CD4-positive, alpha-beta T cell treated with Interleukin-15 for 4 hours (primary cell): ENCODE measurements at places on chromosomes 1 and 21.

DNA sequence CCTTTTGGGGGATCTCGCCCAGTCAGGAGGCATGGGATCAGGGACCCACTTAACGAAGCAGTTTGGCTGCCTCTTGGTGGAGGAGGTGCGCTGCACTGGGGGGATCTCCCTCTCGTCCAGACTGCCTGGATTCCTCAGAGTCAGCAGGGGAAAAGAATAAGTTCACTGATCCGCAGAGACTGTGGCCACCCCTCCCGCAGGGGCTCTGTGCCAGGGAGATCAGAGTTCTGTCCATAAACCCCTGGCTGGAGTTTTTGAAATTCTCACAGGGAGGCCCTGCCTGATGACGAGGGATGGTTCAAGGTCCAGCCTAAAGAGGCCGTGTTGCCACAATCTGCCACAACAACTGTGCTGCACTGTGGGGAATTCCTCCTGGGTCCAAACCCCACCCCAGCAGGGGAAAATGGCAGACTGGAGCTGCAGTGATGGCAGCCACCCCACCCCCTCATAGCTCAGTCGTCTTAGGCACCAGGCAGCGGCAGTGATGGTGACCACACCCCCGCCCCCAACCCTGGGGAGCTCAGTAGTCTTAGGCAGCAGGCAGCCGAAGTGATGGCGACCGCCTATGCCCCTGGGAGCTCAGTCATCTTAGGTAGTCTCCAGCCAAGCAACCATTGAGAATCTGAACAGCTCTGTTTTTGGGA lies 273.8 kb upstream of the USP25 start:
- no peak for DNase-seq

- no peak for DNase-seq
These were observed 50.8 kb downstream of the CNIH3 start for GRCh38 chr1:224666913-224667312.

DNA sequence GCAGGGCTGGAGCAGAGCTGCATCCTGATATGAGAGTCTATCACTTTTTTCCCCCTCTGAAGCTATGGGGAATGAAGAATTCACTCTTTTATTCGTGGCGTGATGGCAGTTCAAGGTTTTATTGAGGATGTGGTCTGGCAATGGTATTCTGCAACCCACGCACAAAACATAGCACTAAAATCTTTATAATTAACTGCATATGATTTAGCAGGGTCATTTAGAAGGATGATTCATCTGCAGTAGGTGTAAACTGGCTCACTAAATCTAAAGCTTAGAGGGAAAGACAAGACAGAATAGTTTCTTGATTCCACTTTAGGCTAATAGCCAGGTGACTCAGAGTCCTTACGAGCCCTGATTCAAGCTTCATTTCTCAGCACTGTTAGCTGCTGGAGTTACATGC lies 25.0 kb upstream of the CHRM3 start:
- no peak for DNase-seq

GRCh38 chr1:115706587-115707425 lies 61.7 kb downstream of the CASQ2 start:
- DNase-seq, result peak; percentile 10

- DNase-seq, result no peak
These were observed 65.5 kb upstream of the LAPTM5 start for GRCh38 chr1:30822966-30823581.

GRCh38 chr1:172394141-172394751 lies 26.2 kb upstream of the C1orf105 start:
- peak; percentile 81 for DNase-seq

GRCh38 chr1:204602871-204603542 lies 82.5 kb downstream of the LRRN2 start:
- DNase-seq, result no peak

- peak; percentile 42 for DNase-seq
These were observed 6.4 kb downstream of the UTP11 start for GRCh38 chr1:38018864-38019343.

- DNase-seq, result no peak
These were observed 21.5 kb upstream of the ST6GALNAC3 start for GRCh38 chr1:76053021-76053420.

- DNase-seq, result no peak
These were observed 51.8 kb downstream of the DOP1B start for GRCh38 chr21:36208326-36209013.

- DNase-seq, result no peak
These were observed 27.3 kb downstream of the SPSB1 start for GRCh38 chr1:9319789-9320519.

DNA sequence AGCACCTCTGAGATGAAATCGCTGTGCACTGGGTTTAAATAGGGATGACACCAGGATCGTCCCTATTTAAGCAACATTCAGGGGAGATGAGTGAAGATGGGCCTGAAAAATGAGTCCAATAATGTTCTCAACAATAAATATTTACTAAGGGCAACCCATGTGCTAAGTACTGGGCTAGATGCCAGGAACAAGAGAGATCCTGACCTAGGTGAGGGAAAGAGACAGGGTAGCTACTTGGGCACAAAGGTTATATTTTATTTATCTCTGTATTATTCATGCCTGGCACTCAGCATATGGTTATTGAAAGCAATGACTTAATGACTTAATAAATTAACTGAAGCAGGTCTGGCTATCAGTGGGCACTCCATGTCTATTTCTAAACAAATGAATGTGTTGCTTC lies 27.4 kb upstream of the AVPR1B start:
- DNase-seq, result no peak

DNA sequence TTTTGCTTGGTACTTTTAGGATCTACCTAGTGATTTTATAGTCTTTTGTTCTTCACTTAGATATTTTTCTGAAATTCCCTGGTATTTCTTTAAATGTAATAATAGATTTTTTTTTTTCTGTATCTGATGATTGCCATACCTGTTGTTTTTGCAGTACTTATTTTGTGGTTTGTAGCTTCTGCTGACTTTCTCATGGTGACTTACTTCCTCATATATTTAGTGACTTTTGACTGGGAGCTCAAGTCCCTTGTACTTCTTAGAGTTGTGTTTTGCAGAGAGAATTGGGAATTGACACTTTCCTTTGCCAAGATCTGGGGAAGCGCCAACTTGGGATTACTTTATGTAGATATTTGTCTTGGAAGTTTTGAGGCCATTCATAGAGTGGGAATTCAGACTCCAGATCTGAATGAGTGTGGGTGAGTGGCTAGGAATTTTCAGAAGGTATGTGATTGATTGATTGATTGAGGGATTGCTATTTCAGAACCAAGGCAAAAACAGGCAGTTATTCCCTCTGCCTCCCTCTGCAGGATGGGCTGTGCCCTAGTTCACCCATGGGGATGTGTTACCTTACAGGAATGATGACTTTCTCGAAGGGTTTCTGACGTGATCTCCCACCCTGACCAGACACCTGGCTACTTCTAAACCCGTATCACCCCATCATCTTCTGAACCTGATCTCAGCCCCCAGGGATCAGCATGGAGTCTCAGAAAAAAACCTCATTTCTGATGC lies 219.5 kb downstream of the URB2 start:
- DNase-seq, result no peak

GRCh38 chr21:20443558-20444155 lies 554.6 kb upstream of the NCAM2 start:
- no peak for DNase-seq

DNA sequence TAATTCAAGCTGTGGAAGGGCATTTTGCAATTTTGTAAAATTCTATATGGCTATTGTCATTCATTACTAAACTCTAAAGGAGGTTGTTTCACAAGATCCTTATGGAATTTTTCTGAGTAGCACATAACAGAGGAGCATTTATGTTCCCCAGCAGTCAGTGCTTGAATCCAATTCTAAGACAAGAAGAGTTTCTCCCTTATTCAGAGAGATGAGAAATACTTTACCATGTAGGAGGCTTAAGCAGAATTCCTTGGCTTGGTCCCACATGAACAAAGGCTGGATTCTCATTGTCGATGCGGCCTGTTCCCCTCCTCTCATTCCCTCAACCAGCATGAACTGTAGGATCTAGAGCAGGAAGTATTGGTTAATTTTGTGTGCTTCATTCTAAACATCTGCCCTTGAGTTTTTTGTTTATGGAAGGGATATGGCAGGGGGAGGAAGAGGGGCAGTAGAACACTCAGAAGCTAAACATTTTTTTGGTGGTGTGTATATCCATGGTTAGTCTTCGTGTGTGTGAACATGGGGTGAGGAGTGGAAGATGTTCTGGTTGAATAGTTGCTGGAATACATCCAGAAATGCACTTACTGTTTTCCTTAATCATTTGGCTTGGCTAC lies 74.3 kb downstream of the LAMC1 start:
- DNase-seq, result no peak

DNA sequence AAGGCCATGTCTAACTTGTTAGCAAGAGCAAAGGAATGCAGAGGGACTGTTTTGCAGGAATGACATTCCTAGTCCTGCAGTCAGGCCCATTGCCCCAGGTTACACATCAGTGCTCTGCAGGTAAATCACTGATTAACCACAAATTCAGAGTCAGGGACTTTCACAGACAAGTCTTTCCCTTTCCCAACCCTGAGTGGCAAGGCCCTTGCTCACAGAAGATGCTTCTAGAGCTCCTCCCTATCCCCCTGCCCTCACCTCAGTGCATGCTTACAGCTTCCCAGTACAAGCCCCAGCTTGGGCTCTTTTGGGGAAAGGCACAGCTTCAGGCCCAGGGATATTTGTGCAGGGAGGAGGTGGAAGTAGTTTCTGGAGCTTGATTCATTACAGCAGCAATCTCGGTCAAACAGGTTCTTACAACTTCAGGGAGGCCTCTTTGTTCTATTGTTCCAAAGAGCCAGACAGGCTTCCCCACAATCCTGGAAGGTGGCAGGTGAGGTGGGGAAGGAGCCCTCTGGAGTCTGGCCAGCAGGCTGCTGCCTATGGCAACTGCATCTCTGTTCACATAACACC lies 53.9 kb downstream of the CASQ2 start:
- DNase-seq, result no peak

DNA sequence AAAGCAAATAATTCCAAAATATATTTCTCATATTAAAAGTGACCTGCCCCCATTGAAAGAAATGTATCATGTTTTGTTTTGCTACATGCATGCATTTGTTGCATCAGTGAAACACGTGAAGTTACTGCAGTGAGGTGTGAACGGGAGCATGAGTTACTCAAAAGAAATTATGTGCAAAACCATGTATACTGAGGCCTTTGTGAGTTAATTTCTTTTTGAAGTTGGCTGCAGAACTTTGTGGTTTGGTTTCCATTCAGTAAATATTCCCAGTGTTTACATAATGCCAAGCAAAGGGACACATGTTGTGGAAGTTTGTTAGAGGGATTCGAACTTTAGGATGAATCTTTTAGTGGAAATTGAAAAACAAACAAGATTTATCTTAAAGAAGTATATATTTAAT lies 619.4 kb upstream of the ADAMTS5 start:
- DNase-seq, result no peak

DNA sequence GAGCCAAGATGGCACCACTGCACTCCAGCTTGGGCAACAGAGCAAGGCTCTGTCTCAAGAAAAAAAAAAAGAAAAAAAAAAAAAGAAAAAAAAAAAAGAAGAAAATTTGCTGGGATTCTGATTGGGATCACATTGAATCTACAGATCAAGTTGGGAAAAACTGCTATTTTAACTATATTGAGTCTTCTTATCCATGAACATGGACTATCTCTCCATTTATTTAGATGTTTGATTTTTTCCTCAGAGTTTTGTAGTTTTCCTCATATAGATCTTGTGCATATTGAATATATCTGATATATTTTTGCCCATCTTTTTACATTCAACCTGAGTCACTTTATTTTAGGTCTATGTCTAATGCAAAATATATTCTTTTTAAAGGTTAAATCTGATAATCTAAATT lies 58.3 kb upstream of the B3GALNT2 start:
- DNase-seq, result no peak

DNA sequence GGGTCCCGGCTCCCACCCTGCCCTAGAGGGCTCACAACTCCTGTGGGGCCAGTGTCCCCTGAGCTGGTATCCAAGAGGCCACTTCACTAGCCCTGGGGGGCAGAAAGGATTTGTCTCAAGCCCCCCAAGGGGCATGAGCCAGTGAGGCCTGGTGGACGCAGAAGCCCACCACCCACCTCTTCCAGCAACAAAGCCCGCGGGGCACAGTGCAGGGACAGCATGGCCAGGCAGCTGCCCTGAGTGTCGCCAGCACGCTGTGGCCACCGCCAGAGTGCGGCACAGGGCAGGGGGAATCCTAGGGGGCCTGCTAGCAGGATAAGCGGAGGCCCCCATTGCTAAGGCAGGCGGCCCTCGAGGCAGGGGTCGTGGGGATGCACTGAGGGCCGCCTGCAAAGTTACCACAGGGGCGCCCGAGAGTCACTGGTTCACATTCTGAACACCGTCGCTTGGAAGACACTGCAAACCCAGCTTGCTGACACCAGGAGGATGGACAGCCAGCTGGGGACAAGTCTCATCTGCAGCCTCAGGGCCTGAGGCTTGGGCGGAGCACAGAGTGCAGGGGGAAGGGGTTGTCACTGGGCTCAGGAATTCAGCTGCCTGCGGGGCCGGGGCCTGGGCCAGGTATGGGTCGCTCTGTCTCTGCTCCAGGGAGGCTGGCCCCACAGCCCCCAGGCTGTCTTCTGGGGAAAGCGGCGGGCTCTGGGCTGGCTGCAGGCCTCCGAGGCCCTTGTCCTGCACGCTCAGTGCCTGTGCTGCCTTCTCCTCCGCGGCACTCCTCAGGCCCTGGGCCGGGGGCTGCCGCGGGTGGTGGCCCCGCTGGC lies 26.8 kb downstream of the SLC19A1 start:
- no peak for DNase-seq

DNA sequence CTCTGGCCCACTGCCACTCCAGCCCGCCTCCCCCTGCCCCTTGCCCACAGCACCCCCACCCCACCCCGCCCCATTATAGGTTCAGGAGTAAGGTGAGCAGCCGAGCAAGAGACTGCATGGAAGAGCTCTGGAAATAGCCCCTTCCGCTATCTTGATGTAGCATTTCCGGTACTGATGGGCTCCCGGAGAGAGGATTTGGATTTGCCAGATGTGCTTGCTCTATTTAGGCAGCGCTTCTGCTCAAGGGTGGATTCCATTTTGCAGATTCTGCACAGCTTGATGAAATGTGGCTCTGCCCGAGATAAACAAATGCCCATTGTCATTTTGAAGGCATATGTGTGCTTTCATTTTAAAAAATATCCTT lies 6.9 kb downstream of the TGFB2 start:
- no peak for DNase-seq

DNA sequence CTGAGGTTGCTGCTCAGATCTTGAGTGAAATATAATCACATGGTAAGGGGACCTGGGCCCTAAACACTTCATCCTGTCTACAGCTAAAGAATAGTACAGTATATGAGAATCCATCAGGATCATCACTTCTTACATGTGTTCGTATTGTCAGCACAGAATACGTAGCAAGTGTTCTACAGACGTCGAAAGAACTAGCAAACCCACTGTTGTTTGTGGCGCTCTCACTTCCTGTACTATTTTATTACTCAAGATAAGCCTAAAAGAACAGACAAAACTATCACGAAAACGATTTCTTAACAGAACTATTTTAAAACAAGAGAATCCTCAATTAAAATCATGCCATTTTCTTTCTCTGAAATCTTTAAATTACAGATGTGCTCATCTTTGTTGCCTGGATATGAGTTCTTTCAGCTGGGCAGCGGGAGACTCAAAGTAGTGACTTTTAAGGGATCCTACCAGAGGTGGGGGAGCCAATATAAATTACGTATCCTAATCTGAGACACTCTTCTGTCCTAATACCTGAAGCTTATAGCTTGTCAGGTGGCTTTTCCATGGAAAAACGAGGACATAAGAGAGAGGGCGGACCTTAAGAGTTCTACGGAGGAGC lies 724 bp downstream of the ST7L start:
- peak; percentile 43 for DNase-seq

GRCh38 chr1:84166797-84167196 lies 22.7 kb downstream of the PRKACB start:
- DNase-seq, result no peak
